ENCODE measurements at places on chromosomes 16 and 17.
A peak's percentile ranks its signal among the peaks of the same experiment; 100 is the strongest.

- DNase-seq: no peak
Observed at GRCh38 chr16:28212532-28212873, 738 bp upstream of the XPO6 start.

- DNase-seq: no peak
Observed at GRCh38 chr16:24418733-24419132, 120.6 kb upstream of the RBBP6 start.

- no peak for DNase-seq
Observed at GRCh38 chr17:30541802-30542201, 64.6 kb downstream of the GOSR1 start.

- no peak for DNase-seq
Observed at GRCh38 chr16:59053911-59054310, 319.8 kb upstream of the GOT2 start.

DNA sequence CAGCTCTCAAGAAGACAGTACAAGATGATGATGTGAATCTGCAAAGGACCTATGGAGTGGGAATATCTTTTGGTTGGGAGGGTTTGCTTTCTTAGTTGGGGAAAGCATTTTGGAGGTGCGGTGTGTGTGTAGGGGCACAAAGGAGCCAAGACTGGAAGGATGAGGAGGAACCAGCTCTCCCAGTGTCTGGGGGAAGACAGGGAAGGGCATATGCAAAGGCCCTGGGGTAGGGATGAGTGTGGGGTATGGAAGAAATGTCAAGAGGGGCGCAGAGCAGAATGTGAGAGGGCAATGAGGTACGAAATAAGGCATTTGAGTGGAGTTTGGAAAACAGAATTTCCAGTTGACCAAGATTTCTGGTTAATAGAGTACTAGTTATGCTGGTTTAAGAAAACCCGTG, 187.4 kb downstream of the SNX29 start:
- DNase-seq: no peak

GRCh38 chr17:36726199-36726598, 124.8 kb downstream of the MRM1 start:
- DNase-seq: no peak

DNA sequence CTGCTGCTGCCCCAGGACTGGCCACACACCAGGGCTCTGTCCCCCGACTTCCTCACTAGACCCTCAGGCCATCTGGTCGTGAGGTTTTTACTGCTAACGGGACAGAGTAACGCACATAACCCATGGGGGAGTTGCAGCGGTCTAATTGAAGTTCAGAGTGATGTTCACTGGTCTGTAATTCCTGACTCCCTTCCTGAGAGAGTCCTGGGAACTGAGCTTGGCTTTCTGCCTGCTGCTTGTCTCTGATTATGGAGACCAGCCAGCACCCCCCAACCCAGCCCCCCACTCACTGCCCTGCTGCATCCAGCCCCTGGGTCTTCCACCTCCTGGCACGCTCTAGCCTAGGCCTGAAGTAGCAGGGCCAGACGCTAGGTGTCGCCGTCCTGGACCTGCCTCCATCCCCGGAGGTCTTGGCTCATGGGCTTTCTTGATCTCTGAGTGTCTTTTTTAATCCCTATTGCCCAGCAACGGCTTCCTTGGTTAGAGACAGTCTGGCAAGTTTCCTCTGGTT, 192.9 kb downstream of the CCDC182 start:
- DNase-seq: no peak

- DNase-seq: no peak
Observed at GRCh38 chr16:52073024-52073423, 473.9 kb downstream of the TOX3 start.

GRCh38 chr16:20910781-20911321, 10.3 kb downstream of the LYRM1 start:
- DNase-seq: peak; percentile 98

- DNase-seq: no peak
Observed at GRCh38 chr17:10337136-10337535, 35.7 kb downstream of the MYH13 start.

DNA sequence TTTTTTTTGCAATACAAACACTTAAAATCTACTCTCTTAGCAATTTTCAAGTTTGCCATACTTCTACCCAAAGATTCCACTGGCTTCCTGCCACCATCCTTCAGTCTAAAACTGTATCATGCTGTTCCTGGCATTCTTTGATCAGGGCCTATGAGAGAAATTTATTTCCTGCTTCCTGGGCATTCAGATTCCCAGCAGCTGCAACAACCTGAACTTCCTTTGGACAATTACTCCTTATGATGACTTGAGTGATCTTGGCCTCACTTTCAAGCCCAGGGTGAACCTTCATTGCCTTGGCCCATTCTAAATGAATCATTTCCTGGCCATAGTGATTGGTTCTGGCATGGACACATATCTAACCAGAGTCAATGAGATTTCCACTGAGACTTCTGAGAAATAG, 18.0 kb upstream of the MON1B start:
- no peak for DNase-seq

GRCh38 chr16:56298948-56299596, 107.8 kb downstream of the GNAO1 start:
- no peak for DNase-seq

- no peak for DNase-seq
Observed at GRCh38 chr16:20774703-20775362, 11.0 kb downstream of the ACSM3 start.

GRCh38 chr16:12819126-12820117, 15.7 kb upstream of the CPPED1 start:
- no peak for DNase-seq

- DNase-seq: no peak
Observed at GRCh38 chr16:80142281-80142680, 398.5 kb upstream of the DYNLRB2 start.

DNA sequence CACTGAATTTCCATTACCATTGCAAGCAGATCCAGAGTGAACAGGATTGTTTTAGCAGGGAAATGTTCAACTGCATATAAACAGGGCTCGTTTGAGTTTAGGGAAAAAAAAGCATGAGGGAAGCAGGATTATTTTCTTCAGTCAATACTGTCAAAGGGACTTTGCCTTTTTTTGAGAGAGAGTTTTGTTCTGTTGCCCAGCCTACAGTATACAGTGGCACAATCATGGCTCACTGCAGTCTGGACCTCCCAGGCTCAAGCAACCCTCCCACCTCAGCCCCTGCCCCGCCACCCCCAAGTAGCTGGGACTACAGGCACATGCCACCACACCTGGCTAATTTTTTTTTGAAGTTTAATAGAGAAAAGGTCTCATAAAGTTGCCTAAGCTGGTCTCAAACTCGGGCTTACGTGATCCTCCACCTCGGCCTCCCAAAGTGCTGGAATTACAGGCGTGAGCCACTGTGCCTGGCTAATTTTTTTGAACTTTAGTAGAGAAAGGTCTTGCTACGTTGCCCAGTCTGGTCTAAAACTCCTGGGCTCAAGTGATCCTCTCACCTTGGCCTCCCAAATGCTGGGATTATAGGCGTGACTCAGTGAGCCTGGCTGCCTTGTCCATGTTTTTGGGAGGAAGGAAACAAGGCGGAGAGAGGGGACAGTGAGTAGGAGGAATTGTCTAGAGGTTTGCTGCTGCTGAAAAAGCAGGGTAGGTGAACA, 14.8 kb downstream of the PKD1L3 start:
- DNase-seq: no peak

- DNase-seq: no peak
Observed at GRCh38 chr16:7369204-7369603, 36.6 kb downstream of the RBFOX1 start.

DNA sequence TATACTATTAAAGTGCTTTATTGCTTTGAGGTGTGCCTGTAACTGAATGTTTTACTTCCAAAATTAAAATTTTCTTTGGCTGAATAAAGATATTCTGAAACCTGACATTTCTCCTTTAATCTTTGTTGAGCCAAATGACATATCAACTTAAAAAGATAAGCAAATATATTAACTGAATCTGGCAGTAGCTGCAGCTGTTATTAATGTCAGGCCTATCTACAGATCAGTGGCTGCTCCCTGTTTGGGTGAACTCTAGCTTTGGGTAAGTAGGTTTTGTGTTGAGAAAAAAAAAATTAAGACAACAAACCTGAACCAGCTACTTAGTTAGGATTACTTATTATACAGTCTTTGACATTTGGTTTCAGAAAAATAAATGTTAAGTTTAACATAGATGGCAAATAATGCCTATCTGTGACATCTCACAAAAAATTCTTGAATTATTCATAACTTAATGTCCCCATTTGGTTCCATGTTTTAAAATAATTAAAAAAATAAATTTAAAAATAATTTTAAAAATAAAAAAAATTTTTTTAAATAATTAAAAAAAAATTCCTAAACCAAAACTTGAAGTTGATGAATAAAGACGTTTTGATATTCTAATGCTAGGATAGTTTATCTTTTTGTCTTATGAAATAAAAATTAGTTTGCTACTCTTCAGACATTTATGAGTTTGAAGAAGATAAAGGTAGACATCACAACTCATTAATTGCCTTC, 19.8 kb downstream of the CPD start:
- DNase-seq: no peak

- no peak for DNase-seq
Observed at GRCh38 chr17:13647543-13648021, 45.9 kb upstream of the HS3ST3A1 start.

- no peak for DNase-seq
Observed at GRCh38 chr16:58732545-58733247, 1.4 kb downstream of the GOT2 start.

GRCh38 chr17:62478424-62478879, at the start of gene TLK2:
Gene TLK2, plus strand, starts transcription at chr17:62478825. Its CDS starts 2,301 bp downstream, at chr17:62481126.
- DNase-seq: no peak

Data from BJ (cell line).